ENCODE measurements at places on chromosomes 13 and 19.
A peak's percentile ranks its signal among the peaks of the same experiment; 100 is the strongest.

DNA sequence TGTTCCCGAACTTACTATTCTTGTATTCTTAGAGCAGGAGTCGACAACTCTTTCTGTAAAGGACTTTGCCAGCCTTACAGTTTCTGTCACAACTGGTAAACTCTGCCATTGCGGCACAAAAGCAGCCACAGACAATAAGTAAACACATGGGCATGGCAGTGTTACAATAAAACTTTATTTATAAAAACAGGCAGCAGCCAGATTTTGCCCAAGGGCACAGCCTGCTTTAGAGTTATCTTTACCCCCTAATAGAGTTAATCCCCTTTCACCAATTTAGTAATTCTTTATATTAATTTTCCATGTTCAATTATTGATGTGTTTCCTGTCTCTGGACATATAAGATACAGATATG lies 19.4 kb downstream of the DOCK9 start:
- DNase-seq = no peak

DNA sequence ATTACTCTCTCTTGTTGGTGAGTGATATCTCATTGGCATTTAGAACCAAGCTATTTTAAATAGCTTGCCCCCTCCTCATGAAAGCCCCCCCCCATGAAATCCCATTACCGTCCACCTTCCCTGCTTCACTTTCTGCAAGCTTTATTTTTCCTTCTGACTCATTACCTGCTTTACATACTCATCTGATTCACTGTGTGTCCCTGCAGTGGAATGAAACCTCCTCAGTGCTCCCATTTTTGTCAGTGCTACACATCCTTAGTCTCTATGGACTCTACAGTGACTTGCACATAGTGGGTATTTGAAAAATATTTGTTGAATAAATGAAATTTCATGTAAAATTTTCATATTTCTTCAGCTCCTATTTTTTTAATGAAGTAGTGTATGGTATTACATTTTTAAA lies 62.3 kb downstream of the DOCK9 start:
- DNase-seq = no peak

DNA sequence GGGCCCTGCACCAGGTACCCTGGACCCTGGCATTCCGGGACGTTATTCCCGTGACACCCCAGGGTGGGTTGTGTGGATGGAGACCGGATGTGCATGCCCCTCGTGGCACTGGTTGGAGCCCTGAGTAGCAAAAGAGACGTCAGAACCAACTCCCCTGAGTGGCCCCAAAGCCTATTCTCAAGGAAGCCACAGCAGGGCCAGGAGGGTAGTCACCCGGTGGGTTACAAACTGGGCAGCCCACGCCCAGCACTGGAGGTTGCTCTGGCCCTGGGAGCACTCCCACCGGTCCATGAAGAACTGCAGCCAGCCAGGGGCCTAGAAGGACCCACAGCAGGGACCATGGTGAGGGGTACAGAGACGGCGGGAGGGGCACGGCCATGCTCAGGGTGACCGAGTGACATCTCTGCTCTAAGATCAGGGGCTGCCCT lies 7.5 kb downstream of the KLF16 start:
- no peak for DNase-seq

- no peak for DNase-seq
These were observed 68.6 kb upstream of the FGF14 start for GRCh38 chr13:102470283-102470917.

DNA sequence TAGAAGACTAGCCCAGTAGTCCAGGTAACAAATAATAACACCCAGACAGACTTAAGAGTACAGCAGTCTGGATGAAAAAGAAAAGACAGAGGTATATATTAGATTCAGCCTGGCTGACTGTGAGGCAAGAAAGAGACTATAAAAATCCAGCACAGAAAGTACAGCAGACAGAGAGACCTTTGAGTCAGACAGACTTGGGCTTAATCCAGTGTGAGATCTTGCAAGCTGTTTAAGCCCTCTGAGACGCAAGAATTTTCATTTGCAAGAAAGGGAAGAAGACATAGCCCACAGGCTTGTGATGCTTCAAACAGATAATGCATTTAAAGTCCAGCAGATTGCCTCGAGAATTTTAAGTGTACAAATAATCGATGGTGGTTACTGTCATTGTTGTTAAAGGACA lies 471.4 kb downstream of the LIG4 start:
- no peak for DNase-seq

GRCh38 chr19:16327169-16327475 lies 2.5 kb downstream of the KLF2 start:
- DNase-seq = no peak

DNA sequence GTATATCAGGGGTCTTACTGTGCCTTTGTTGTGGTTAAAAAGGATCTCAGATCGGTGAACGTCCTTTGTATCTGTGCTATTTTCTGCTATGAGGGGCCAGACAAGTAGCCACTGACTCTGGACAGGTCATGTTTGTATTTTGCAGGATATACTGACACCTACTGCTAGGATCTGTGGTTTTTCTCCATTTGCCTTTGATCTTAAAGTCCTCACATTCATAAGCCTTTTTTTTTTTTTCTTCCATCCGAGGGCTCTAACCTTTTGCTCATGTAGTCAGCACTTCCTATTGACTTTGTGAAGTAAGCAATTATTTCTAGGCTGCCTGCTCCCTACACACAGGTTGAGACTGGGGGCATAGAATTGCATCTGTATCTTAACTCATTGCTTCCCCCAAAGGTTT lies 106.2 kb downstream of the SLITRK5 start:
- no peak for DNase-seq

DNA sequence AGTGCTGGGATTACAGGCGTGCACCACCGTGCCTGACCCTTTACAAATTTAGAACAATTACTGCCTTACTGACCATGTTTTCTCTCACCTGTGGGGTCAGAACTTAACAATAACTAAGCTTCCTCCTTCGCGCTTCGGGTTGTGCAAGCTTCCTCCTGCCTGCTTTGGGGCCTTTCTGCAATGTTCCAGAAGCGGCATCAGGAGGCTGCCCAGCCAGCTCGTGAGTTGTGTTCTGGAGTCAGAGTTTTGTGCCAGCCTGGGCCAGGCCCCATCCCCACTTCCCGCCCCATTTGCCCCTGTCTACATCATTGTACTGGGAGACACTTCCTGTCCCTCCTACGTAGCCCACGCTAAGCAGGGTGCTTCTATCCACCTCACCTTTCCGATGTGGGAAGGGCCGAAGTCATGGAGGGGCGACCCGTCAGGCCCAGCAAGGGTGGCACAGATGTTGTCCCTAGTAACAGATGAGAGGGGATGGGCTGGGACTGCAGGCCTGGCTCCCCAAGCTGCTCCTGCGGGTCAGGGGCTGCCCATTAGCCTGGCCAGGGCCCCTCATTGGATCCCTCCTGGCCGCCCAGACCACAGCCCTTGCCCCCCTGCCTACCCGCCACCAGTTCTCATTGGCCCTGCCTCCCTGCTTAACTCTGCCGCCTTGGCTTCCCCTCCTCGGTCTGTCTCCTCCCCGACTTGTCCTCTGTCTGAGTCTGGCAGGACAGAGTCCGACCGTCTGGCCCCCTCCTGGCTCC lies 13.4 kb downstream of the UHRF1 start:
- DNase-seq = no peak

DNA sequence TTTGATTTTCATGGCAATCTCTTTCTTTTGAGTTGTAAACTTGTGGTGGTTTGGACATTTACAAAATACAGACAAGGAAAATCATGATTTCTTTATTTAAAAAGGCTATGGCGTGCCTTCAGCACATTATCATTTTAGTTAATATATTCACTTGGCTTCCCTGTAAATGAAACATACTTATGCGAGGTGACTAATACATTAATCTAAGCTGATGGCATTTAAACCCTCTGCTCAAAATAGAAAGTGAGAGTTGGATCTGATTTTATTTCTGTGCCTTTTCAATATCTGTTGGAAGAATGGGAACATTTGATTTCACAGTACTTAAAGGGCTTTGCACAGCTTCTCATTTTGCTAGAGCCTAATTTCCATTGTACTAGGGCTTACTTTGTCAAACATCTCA lies 289.8 kb downstream of the MTUS2 start:
- no peak for DNase-seq

DNA sequence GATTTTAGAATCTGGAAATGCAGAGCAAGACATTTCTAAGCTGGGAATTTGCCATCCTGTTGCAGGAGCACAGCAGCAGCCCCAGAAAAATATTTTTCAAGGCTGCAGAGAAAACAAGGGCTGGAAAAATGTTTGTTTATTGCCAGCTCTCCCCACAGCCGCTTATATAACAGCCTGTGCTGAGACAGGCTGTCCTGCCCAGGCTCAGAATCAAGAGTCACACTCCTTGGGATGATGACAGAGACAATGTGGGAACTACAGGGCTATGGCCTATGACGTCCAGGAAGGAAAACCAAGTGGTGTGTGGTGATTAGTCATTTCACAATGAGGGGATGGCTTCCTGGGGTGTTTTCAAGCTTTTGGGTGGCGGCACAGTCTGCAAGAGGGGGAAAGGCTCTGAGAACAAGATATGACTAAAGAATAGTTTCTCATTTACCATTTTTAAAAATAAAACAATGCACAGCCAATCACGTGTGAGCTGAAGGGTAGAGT lies 136.3 kb upstream of the SERP2 start:
- no peak for DNase-seq

DNA sequence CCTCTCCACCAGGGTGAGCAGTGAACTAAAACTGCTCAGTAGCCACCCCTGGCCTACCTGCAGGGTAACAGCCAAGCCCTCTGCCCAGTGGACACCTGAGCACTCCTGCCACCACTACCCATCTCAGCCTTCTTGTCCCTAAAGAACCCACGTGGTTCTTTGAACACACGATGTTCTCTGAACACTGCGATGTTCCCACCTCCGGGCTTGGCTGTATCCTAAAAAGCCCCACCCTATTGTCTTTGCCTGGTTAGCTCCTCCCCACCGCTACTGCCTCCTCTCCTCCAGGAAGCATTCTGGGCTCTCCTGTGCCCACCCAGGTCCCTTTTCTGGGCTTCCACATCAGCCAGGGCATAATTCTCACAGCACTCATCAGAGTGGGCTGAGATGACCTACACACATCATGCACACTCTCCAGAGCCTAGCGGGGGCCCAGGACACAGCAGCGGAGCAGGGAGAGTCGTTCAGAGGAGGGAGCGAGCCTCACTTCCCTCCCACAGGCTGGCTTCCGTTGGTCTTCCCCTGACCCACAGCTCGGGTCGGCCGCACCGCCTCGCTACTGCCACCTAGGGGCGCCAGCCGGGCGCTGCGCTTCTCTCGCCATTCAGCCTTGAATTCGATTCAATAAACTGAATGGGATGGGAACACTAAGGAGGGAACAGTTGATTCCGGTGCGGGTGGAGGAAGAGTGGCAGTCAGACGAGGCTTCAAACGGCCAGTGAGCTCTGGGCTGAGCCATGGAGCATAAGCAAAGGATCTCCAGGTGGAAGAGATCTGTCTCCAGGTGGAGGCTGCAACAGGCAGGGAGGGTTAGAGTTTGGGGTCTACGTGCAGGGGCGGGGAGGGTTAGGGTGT lies 3.2 kb downstream of the ELAVL1 start:
- peak; percentile 17 for DNase-seq

DNA sequence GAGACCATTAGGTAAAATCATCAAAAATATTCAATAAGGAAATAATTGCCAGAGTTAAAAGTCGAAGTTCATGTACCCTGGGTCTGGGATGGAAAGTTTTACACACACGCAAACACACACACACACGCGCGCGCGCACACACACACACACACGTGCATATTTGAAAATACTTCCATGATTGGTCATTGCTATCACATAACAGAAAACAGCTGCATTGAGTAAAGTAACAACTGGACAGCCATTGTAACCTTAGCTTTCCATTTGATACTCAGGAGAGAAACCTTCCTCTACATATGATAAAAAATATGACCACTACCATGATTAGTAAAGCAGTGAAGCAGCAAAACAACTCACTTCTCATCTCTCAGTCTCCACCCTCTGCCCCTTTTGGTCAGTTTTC lies 490.0 kb upstream of the SGCG start:
- DNase-seq = no peak

DNA sequence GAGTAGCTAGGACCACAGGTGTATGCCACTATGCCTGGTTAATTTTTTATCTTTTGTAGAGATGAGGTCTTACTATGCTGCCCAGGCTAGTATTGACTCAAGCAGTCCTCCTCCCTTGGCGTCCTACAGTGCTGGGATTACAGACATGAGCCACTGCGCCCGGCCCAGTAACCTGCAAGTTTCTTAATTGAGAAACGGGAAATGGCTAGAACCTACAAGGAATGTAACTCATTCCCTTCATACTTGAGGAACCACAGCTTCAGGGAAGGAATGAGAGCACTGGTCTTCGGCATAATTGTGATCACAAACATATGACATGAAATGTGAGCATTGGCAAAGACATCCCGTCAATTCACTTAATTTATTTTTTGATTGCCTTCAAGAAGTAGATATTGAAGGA lies 157.0 kb downstream of the KLF5 start:
- DNase-seq = no peak

- no peak for DNase-seq
These were observed 100.4 kb downstream of the RFC3 start for GRCh38 chr13:33918199-33918932.

- no peak for DNase-seq
These were observed 24.8 kb downstream of the C2CD4C start for GRCh38 chr19:383922-384798.

- DNase-seq = no peak
These were observed 110.4 kb upstream of the KL start for GRCh38 chr13:32905864-32906180.

GRCh38 chr19:10013316-10013715 lies at the start of gene RDH8:
TSS of gene RDH8 (plus strand) at chr19:10013483. CDS start at chr19:10013498, 15 bp downstream.
- no peak for DNase-seq

- no peak for DNase-seq
These were observed 35.9 kb upstream of the IGFL1 start for GRCh38 chr19:46193678-46194077.

DNA sequence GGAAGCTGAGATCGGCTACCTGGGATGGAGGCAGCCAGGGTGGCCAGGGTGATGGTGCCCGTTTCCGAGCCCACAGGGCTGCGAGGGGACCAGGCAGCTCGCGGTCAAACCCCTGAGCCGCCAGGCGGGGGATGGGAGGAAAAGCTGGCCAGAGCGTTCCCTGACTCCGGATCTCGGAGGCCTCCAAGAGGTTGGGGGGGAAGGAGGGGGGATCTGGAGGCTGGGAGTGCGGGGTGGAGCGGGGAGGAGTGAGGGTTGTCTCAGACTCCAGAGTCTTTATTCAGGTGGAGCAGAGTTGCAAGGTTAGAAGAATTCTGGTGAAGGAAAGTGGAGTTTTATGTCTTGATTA lies 1.1 kb downstream of the CACNG7 start:
- no peak for DNase-seq

GRCh38 chr19:8045872-8046568 lies 6.5 kb upstream of the CCL25 start:
- DNase-seq = no peak

GRCh38 chr19:2782329-2782935 lies 641 bp downstream of the SGTA start:
- no peak for DNase-seq

DNA sequence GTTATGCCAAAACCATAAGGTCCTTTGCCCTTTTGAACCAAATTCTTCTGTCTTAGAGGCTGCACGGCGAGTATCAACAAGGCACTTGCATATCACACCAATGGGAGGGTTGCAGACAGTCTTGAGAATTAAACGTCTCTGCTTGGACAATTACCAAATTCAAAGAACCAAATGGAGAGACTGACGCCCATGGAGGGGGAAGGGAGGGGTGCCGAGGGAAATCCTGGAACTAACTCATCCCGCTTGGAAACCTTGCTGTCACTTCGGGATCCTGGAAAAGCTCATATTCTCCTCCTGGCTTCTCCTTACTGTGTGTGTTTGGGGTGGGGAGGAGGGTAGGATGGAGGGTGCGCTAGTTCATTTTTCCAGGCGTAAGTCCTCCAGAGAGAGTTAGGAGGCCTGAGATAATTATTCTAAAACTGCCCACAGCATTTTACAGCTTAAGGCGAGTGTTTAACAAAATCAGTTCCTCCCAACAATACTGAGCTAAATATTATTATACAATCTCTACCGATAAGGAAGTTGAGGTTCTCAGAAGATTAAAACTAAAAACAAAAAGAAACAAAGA lies 425.1 kb downstream of the TSHZ3 start:
- DNase-seq = no peak
